ENCODE measurements at places on chromosomes 7 and 10.

DNA sequence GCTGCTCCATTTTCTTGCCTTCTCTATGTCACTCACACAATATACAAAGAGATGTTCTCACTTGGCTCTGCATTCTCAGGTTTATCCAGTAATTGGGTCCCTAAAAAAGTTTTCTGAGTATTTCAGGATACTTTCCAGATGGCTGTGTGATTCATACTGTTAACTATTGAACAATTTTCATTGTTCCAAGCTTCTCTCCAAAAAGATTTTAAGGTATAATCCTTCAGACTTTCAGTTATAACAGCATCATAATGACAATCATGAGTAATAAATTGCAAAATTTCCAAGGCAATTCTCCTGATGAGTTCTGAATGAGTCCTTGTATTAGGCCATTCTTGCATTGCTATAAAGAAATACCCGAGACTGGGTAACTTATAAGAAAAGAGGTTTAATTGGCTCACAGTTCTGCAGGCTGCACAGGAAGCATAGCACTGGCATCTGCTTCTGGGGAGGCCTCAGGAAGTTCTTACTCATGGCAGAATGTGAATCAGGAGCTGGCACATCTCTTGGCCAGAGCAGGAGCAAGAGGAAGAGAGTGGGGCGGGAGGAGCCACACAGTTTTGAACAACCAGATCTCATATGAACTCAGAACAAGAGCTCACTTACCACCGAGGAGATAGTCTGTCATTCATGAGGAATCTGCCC is 148.1 kb downstream of the SLC16A9 start:
- H3K36me3 ChIP-seq: no peaks in the 10 kb centered on the region
- no peak overlapping the region for H3K27ac ChIP-seq
- no peaks in the 10 kb centered on the region for H3K4me1 ChIP-seq
- DNase-seq: no peak

GRCh38 chr7:117237646-117238045 is 85.2 kb downstream of the WNT2 start:
- H3K27ac ChIP-seq: no peak overlapping the region
- no peak for DNase-seq
- H3K4me3 ChIP-seq: no peak overlapping the region
- peaks cover 5% of the 10 kb centered on the region for H3K27me3 ChIP-seq
- no peaks in the 10 kb centered on the region for H3K36me3 ChIP-seq

DNA sequence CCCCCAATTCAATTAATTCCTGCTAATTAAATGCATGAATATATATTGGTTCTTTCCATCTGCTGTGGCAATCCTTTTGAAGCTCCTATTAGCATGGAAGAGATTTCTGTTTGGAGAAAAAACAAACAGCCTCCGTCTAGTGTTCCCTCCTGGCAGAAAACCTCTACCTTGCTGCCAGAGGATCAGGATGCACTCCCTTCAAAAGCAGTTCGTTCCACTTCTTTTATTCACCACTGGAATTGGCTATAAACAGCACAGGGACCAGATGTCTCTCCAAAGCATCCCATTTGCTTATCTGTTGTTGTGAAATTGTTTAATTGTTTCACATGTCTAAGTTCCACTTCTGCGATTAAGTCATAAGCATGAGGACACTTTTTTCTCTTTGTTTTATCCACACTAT is 77.8 kb upstream of the PTN start:
- no peaks in the 10 kb centered on the region for H3K4me1 ChIP-seq
- no peaks in the 10 kb centered on the region for H3K36me3 ChIP-seq
- no peak for DNase-seq
- H3K27ac ChIP-seq: no peak overlapping the region
- no peak overlapping the region for H3K4me3 ChIP-seq

GRCh38 chr7:154987571-154987970 is 15.4 kb downstream of the PAXIP1 start:
- no peaks in the 10 kb centered on the region for H3K27me3 ChIP-seq
- no peak overlapping the region for H3K4me3 ChIP-seq
- peaks cover 30% of the 10 kb centered on the region for H3K36me3 ChIP-seq

GRCh38 chr10:61970182-61971002 is 68.9 kb downstream of the ARID5B start:
- DNase-seq: no peak
- H3K4me3 ChIP-seq: no peak overlapping the region
- H3K4me1 ChIP-seq: peaks cover 17% of the 10 kb centered on the region

DNA sequence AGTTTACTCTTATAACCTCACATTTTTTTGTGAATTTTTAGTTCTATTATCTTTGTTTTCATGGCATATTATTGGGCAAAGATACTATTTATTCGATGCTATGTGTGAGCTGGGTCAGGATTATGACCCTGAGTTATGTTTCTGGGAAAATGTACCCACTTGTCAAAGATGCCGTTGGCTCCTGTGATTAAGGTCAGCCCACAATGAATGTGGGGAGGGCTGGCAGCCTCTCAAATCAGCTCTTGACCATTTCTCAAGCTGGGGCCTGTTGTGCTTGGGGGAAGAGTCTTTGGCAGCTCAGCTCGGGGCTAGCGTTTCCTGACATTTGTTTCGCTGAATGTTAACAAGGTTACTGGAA is 97.5 kb downstream of the TCF7L2 start:
- H3K36me3 ChIP-seq: no peaks in the 10 kb centered on the region
- peaks cover 16% of the 10 kb centered on the region for H3K27me3 ChIP-seq
- DNase-seq: no peak
- no peak overlapping the region for H3K4me3 ChIP-seq

DNA sequence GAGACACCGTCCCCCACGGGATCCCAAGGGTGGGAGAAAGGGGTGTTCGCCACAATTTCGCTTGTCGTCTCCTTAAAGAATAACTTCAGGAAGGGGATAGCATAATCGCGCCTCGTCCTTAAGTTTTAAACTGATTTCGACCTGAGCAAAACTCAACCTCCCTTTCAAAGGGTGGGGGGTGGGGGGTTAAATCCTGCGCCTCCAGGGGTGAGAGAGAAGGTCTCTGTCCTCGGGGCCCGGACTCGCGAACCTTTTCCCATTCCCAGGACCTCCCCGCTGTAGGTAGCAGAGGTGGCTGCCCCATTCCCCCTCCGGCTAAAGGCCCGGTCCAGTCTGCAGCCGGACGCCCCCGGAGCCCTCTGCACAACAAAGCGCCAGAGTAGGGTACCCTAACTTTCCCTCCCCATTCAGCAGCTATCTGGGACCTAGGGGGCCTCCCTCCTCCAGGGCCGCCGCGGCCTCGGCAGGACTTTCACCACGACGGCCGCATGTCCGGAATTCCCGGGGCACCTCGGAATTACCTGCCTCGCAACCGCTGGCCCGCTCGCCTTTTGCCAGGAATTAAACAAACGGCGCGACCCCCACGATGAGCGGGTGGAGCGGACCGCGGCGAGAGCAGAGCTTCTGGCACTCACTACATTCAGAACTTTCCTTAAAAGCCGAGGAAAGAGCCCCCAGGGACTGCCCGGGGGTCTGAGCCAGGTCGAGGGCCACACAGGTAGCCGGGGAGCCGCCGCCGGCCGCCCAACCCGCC is 1.7 kb downstream of the CDK6 start:
- H3K36me3 ChIP-seq: peaks cover 33% of the 10 kb centered on the region
- H3K27me3 ChIP-seq: peaks cover 18% of the 10 kb centered on the region
- peak; percentile 50 for DNase-seq
- peak overlapping the region; percentile 98 for H3K4me3 ChIP-seq
- H3K27ac ChIP-seq: peak overlapping the region; percentile 96

DNA sequence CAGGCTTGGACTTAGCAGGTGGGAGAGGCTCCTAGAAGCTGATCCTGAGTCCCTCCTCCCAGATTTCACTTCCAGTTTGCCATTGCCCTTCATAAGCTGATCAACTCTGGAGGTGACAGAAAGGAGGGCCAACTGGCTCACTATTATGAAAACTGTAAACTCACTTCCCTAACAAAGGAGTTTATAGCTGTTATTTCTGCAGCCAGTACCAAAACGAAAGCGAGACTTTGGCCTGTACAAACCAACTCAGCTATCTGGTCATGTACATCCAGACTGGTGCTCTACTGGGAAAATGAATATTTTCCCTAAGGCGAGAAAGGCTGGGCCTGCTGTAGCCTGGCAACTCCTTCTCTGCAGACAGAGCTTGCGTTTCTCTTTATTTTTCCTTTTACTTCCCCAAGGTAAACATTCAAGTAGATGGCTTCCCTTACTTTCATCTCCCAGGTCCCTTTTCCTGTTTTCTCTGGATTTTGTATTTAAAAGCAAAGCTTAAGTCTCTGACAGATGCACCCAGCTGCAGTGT is 54.7 kb downstream of the GALNT17 start:
- H3K4me1 ChIP-seq: no peaks in the 10 kb centered on the region
- no peaks in the 10 kb centered on the region for H3K27me3 ChIP-seq
- H3K4me3 ChIP-seq: no peak overlapping the region
- no peak for DNase-seq
- no peaks in the 10 kb centered on the region for H3K36me3 ChIP-seq

GRCh38 chr7:36659172-36659516 is 65.2 kb downstream of the AOAH start:
- H3K36me3 ChIP-seq: peaks cover 18% of the 10 kb centered on the region
- no peak for DNase-seq
- no peak overlapping the region for H3K4me3 ChIP-seq
- peaks cover 12% of the 10 kb centered on the region for H3K4me1 ChIP-seq
- H3K27ac ChIP-seq: no peak overlapping the region
- H3K27me3 ChIP-seq: no peaks in the 10 kb centered on the region
